ENCODE measurements at places on chromosomes 2 and 18. TPM values are rescaled to one million over a fixed set of nuclear protein-coding genes. Genes with fewer than 3 reads are reported as not detected.

DNA sequence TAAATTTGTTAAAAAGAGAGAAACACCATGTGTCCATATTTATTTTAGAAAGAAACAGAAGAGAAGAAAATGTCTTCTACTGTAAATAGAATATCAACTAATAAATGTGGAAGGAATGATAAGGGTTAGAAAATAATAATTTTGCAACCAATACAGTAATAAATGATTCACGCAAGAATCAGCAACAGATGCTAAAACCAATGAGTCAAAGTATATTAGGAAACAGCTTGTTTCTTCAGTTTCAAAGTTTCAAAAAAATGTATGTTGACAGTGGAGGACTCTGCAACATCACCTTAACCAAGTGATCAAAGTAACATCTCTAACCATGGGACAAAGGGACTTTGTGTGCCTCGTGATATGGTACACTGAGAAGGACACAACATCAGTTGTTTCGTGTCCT, 147.0 kb downstream of the TWIST2 start:
- no peak for DNase-seq

- DNase-seq, result no peak
Observed at GRCh38 chr18:3983351-3983969, 471.6 kb downstream of the DLGAP1 start.

- DNase-seq, result no peak
Observed at GRCh38 chr18:78080081-78080480, 830.4 kb downstream of the GALR1 start.

GRCh38 chr2:40357667-40358066, 94.2 kb downstream of the SLC8A1 start:
- DNase-seq, result no peak

- DNase-seq, result no peak
Observed at GRCh38 chr18:54141041-54141608, 83.3 kb downstream of the MBD2 start.

DNA sequence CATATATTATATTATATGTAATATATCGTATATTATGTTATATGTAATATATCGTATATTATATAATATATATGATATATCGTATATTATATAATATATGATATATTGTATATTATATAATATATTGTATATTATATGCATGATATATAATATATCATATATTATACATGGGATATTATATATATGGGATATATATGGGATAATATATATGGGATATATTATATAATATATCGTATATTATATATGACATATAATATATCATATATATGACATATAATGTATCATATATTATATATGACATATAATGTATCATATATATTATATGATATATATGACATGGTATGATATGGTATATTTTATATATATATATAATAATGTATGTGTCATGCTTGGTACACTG, 100.7 kb upstream of the STPG4 start:
- no peak for DNase-seq

- no peak for DNase-seq
Observed at GRCh38 chr18:5710235-5710634, 166.4 kb upstream of the EPB41L3 start.

DNA sequence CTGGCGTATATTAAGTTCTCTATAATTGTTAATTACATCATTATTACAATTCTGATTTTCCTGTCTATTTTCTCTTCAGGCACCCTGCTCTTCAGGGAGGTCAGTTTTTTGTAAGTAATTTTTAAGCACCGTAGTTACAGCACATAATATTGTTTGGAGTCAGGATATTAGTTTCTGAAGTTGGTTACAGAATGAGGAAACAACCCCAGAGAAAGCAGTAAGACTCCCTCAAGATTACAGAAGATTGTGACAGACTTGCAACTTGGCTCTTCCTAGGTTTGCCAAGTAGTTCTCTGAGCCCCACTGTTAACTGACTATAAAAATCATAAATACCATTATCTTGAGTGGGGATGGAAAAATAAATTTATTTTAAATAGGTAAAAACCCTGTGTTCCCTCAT, 921 bp downstream of the RPE start:
- DNase-seq, result no peak

DNA sequence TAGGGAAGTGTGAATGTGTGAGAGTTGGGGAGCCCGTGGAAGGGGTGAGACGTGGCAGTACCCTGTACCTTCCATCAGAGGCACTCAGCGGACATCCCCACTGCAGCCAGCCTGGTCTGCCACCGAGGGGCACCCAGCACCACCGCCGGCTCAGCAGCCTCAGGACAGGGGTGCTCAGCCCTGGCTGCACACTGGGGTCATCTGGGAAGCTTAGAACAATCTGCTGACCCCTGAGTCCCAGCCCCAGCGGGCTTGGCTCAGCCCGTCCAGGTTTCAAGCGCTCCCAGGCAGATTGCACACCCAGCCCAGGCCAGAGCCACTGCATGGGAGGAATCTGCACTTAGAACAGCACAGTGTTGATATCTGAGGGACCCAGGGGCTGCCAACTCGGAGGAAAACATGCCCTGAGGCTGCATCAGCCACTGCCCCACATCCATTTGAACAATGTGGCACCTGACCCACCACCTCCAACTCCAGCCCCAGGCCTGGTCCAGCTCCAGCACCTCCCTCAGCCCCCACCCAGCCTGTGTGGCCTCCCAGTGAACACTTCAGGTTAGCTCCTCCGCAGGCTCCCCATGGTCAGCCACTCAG, 147.1 kb upstream of the OTOS start:
- DNase-seq, result no peak

DNA sequence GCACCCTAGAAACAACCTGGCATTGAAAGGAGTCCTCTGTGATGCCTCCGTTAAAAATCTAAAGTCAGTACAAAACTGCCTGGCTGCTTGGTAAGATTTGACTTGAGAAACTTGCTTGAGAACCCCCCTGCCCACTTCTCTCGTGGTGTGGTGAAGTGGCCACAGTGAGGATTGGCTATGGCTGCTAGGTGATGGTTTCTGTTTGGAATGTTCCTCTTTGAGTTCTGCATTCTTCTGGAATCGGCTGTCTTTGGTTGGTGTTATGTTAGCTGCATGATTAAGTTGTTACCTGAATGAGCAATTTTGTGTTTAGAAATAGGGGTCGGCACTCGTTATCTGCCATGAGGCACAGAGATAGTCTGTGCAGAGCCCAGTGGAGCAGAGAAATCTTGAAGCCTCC, 21.7 kb upstream of the SAG start:
- DNase-seq, result no peak

GRCh38 chr2:214014551-214015220, 396.2 kb upstream of the VWC2L start:
- DNase-seq, result no peak

GRCh38 chr2:231925303-231926179, 655 bp downstream of the NPPC start:
- DNase-seq, result peak; percentile 87

DNA sequence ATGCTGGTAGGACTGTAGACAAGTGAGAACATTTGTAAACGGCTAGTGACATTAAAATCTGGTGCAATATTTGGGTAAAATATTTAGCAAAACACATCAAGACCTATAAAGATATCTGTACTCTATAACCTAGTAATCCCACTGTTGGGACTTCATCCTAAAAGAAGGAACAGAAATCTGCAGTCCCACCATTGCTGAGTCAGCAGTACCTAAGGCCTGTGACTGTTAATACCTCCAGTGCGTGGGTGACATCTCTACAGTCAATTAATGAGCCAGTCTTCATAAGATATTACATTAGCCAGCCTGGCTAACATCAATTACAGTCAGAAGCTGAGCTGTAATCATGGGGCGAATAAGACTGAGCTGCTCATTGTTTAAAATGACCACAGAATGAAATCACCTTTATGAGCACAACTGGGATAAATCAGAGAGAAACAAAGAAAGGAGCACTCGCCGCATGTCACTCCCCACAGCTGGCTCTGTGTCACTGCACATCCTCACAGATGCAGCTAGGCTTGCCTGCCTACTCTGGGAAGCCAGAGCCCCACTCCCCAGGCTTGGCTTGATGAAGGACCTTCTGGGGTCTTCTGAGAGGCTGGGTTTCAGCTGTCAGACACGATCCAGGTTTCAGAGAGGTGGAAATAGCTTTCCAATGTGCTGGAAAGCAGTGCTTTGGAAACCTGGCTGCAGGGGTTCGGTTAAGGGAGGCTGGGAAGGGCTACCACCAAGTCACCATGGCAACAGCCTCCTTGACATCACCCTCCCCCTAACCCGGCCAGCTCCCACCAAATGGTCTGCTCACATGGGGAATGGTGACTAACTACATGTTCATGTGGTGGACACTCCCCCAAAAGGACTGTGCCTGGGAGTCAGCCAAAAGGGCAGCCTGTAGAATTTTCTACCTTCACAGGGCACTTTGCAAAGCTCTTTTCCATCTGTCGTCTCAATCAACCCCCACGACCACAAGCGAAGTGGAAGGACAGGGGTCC, 145.0 kb downstream of the ZBTB7C start:
- DNase-seq, result no peak

APCDD1 gene
- 308 TPM for total RNA-seq

RAX gene
- total RNA-seq, result not detected

TNFAIP6 gene
- total RNA-seq, result 0.45 TPM

GULP1 gene
- 14.3 TPM for total RNA-seq

BMP10 gene
- not detected for total RNA-seq

Data from suprapubic skin (tissue), 4 donors.